ENCODE measurements at places on chromosomes 3 and 15. TPM values are rescaled to one million over a fixed set of nuclear protein-coding genes. Genes with fewer than 3 reads are reported as not detected.

TNK2 gene
- total RNA-seq, result 10.1 TPM

SCN11A gene
- 0.31 TPM for total RNA-seq

JAGN1 gene
- total RNA-seq, result 17.8 TPM

SLC9C1 gene
- under 0.01 TPM for total RNA-seq

SH2D7 gene
- total RNA-seq, result not detected

C3orf70 gene
- total RNA-seq, result 26.8 TPM

MEIS2 gene
- 151 TPM for total RNA-seq

DPPA4 gene
- under 0.01 TPM for total RNA-seq

SERP1 gene
- total RNA-seq, result 87.0 TPM

C2CD4A gene
- 0.16 TPM for total RNA-seq

ZPLD1 gene
- total RNA-seq, result not detected

GUCA1C gene
- total RNA-seq, result not detected

GHSR gene
- total RNA-seq, result not detected

POTEB3 gene
- total RNA-seq, result not detected

SERPINI1 gene
- total RNA-seq, result 123 TPM

NPAP1 gene
- total RNA-seq, result 0.31 TPM

SLC12A1 gene
- total RNA-seq, result 0.16 TPM

SV2B gene
- total RNA-seq, result 33.5 TPM

RGMA gene
- 8.1 TPM for total RNA-seq

SLC9A9 gene
- total RNA-seq, result 7.3 TPM

UBXN7 gene
- 65.0 TPM for total RNA-seq

SPTBN5 gene
- 0.16 TPM for total RNA-seq

CX3CR1 gene
- 11.4 TPM for total RNA-seq

RPL29 gene
- 778 TPM for total RNA-seq

FMN1 gene
- 3.9 TPM for total RNA-seq

CPNE9 gene
- total RNA-seq, result 0.31 TPM

SEMA4B gene
- total RNA-seq, result 36.3 TPM

TOMM70 gene
- total RNA-seq, result 125 TPM

SLC2A2 gene
- total RNA-seq, result not detected

ECE2 gene
- 2.2 TPM for total RNA-seq

SKOR1 gene
- 0.16 TPM for total RNA-seq

FANCD2 gene
- 5.6 TPM for total RNA-seq

CXCR6 gene
- total RNA-seq, result not detected

AGBL1 gene
- total RNA-seq, result 0.47 TPM

GP9 gene
- not detected for total RNA-seq

TM6SF1 gene
- 20.1 TPM for total RNA-seq

KBTBD12 gene
- 3.4 TPM for total RNA-seq

GOLGA6D gene
- total RNA-seq, result not detected

SUMF1 gene
- total RNA-seq, result 36.8 TPM

MYL3 gene
- total RNA-seq, result not detected
